ENCODE measurements at places on chromosomes 3 and 15.
A peak's percentile ranks its signal among the peaks of the same experiment; 100 is the strongest.

DNA sequence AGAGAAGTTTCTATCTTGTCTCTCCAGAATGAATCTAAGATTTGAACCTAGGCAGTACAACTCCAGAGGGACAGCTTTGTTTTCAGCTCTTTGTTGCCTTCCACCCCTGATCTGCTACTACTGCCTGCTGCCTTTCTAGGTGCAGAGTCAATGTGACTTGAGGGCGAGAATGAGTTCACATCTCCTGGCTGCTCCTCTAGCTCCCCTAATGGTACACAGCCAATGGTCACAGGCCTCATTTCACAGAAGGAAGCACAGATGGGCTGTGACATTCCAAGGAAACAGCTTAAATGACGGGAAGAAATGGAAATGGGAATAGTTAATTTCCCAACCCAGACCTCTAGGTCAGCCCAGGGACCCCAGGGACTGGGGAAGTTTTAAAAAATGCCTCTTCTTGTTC, 32.4 kb downstream of the FAM43A start:
- no peak for DNase-seq

DNA sequence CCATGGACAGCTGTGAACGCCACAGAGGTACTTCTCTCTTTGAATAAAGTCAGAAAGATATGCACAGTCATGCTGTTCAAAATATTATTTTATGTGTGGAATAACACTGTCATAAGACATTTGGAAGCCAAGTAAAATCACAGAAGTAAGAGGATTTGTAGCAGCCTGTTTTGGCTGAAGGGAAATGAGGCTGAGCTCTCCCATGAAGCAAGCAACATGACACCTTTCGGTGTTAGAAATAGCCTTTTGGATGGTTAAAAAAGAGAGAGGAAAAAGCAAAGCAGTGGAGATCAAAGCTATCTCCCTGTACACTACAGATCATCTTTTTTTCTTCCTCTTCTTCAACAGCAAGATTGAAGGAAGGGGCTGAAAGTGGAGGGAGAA, 755.3 kb downstream of the ROBO1 start:
- DNase-seq, result no peak

DNA sequence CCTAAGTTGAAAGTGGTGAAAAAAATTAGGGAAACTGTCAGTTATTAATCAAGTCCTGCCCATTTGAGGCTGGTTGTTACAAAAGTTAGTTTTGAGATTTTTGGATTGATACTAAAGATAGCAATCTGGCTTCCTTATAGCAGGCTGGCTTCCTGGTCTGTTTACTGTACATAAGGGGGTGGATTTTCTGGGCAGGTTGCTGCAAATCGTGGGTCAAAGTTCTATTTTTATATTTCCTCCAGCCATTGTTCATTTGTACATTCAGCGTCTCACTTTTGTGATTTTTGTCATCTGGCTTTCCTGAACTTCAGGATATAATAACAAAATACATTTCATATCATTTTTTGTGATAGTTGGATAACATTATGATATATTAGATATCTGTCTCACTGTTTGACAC, 49.5 kb downstream of the CLDN1 start:
- DNase-seq, result no peak

- no peak for DNase-seq
Measured at GRCh38 chr3:195883160-195883559, 25.2 kb downstream of the TNK2 start.

- DNase-seq, result peak; percentile 49
Measured at GRCh38 chr3:134473868-134474546, 11.8 kb downstream of the ANAPC13 start.

DNA sequence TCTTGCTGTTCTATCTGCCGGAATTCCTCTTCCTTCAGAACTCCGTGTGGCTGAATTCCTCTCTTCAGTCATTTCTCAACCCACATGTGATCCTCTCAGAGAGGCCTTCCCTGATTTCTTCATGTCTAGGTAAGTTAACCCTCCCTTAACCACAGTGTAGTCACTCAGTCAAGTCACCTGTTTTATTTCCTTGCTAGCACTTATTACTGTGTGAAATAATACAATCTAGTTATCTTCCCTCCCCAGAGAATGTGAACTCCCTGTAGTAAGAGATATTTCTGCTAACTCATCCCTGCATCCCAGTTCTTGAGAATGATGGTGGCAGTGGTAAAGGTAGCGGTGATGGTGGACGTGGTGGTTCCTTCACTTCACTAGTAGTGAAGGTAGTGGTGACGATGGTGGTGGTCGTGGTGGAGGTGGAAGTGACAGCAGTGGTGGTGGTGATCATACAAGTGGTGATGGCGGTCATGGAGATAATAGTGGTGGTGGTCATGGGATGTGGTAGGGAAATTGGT, 33.3 kb downstream of the COL6A5 start:
- no peak for DNase-seq

- DNase-seq, result no peak
Measured at GRCh38 chr3:138862531-138862923, 27.8 kb upstream of the PIK3CB start.

- DNase-seq, result no peak
Measured at GRCh38 chr3:130263708-130264107, 81.8 kb upstream of the COL6A5 start.

GRCh38 chr3:124592658-124593441, 137.4 kb upstream of the UMPS start:
- DNase-seq, result no peak

- DNase-seq, result no peak
Measured at GRCh38 chr3:113741620-113742019, 4.4 kb downstream of the NAA50 start.

- no peak for DNase-seq
Measured at GRCh38 chr3:122100591-122101463, 45.7 kb downstream of the CD86 start.
